ENCODE measurements at places on chromosomes 4 and X. TPM values are rescaled to one million over a fixed set of nuclear protein-coding genes. Genes with fewer than 3 reads are reported as not detected.

The PNMA6A gene
- 11.8 TPM for polyA plus RNA-seq

The ERCC6L gene
- polyA plus RNA-seq = 0.51 TPM

The MTM1 gene
- polyA plus RNA-seq = 9.8 TPM

The RS1 gene
- not detected for polyA plus RNA-seq

The MAGEA10 gene
- polyA plus RNA-seq = not detected

The PLXNB3 gene
- 5.7 TPM for polyA plus RNA-seq

The ADH4 gene
- polyA plus RNA-seq = 11.0 TPM

The SLC9B1 gene
- not detected for polyA plus RNA-seq

The TRPC5OS gene
- polyA plus RNA-seq = not detected

The C4orf51 gene
- polyA plus RNA-seq = not detected

The REST gene
- polyA plus RNA-seq = 62.7 TPM

The CXCL6 gene
- 4.4 TPM for polyA plus RNA-seq

DNA sequence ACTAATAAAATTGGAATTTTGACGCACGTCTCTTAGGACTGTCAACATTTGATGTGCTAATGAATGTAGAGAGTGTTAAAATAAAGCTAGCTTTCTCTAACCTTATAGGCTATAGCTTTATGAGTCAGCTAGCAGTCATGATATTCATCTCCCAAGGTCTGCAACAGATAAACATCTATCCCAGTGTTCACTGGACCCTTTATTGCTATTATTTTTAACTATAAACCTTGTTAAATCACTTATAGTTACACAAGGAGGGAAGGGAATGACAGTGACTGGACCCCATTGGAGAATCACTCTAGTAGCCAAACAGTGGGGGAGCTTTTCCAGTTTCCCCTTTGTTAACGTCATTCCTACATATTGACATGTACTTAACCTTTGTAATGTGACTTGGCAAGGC is 67.9 kb upstream of the SHISA3 start:
- no peak overlapping the region for H3K4me3 ChIP-seq
- no peak for DNase-seq
- H3K27ac ChIP-seq = no peak overlapping the region
- H3K4me1 ChIP-seq = no peaks in the 10 kb centered on the region

DNA sequence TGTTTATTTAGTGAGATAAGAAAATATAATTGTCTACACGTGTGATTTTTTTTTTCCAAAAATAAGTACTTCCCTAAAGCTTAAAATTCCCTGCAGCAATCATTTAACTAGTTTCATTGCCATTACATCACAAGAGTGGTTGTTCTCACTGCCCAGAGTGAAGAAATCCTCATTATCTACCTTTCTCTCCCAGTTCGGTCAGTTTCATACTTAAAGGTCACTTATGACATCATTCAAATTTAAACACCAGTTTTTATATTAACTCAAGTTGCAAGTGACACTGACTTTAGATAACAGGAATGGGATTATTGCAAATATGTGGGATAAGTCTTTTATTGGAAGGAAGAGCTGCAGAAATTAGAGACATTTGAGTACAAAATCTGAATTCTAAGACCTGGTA is 1699.8 kb upstream of the IGFBP7 start:
- H3K27me3 ChIP-seq = no peaks in the 10 kb centered on the region
- H3K4me1 ChIP-seq = peaks cover 8% of the 10 kb centered on the region
- H3K36me3 ChIP-seq = no peaks in the 10 kb centered on the region
- DNase-seq = peak; percentile 11
- no peak overlapping the region for H3K4me3 ChIP-seq

GRCh38 chr4:176499518-176499917 is 179.8 kb downstream of the SPCS3 start:
- H3K4me3 ChIP-seq = no peak overlapping the region
- H3K27ac ChIP-seq = no peak overlapping the region
- no peaks in the 10 kb centered on the region for H3K4me1 ChIP-seq

DNA sequence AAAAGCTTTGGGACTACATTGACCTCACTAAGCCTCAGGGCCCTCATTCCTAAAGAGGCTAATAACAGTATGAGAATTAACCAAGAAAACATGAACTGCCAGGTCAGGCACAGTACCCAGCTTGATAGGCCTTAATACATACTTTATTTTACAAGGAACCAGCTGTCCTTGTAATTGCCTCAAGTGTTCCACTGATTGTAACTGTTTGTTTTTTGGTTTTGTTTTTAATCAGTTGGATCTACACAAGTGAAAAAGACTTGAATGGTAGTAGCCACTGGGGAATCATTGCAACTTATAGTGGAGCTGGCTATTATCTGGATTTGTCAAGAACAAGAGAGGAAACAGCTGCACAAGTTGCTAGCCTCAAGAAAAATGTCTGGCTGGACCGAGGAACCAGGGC is 35.6 kb downstream of the PKD2 start:
- H3K27ac ChIP-seq = no peak overlapping the region
- peaks cover 5% of the 10 kb centered on the region for H3K36me3 ChIP-seq
- peaks cover 9% of the 10 kb centered on the region for H3K4me1 ChIP-seq
- DNase-seq = no peak

- no peaks in the 10 kb centered on the region for H3K27me3 ChIP-seq
- H3K4me1 ChIP-seq = no peaks in the 10 kb centered on the region
- DNase-seq = no peak
Measured at GRCh38 chrX:63739885-63740284, 45.1 kb downstream of the ARHGEF9 start.

DNA sequence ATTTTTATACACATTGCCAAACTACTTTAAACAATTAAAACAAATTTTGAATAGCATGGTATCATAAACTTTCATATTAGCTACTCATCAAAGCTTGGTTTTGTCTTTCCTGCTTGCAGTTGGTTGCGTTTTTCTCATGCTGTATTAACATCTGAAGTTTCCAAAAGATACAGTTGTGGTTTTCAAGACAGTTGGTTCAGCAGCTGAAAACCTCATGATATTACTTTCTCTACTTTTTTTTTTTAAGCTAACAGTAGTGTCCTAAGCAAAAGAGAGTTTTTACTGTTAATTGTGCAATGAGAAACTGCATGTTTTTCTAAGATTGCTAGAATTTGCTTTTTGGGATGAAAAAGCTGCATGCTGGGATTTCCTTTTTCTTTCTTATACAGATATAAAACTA is 15.2 kb downstream of the RUFY3 start:
- no peaks in the 10 kb centered on the region for H3K27me3 ChIP-seq
- H3K4me3 ChIP-seq = no peak overlapping the region
- DNase-seq = no peak
- peaks cover 6% of the 10 kb centered on the region for H3K4me1 ChIP-seq
- no peak overlapping the region for H3K27ac ChIP-seq

GRCh38 chrX:70088751-70089150 is 26.5 kb downstream of the OTUD6A start:
- no peak for DNase-seq
- peaks cover 3% of the 10 kb centered on the region for H3K4me1 ChIP-seq
- no peak overlapping the region for H3K4me3 ChIP-seq
- H3K36me3 ChIP-seq = no peaks in the 10 kb centered on the region
- H3K27ac ChIP-seq = no peak overlapping the region
- no peaks in the 10 kb centered on the region for H3K27me3 ChIP-seq

DNA sequence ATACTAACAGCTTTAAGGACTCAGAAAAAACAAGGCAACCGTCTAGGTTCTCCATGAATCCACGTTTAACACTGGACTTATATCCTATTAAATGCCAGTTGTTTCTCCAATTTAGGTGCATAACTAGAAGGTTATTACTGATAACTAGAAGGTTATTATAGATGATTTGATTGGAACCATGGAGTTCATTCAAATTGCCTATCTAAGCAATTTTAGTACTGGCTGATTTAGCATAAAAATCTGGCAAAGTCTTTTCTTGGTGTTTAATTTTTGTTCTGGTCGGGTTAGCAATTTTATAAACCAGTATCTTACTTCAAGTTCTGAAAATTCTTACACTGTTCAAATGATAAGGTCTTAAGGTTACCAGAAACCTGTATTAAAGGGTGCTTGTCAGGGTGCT is 672.8 kb upstream of the GNPDA2 start:
- H3K27me3 ChIP-seq = no peaks in the 10 kb centered on the region
- DNase-seq = no peak
- H3K4me3 ChIP-seq = no peak overlapping the region
- no peaks in the 10 kb centered on the region for H3K36me3 ChIP-seq

DNA sequence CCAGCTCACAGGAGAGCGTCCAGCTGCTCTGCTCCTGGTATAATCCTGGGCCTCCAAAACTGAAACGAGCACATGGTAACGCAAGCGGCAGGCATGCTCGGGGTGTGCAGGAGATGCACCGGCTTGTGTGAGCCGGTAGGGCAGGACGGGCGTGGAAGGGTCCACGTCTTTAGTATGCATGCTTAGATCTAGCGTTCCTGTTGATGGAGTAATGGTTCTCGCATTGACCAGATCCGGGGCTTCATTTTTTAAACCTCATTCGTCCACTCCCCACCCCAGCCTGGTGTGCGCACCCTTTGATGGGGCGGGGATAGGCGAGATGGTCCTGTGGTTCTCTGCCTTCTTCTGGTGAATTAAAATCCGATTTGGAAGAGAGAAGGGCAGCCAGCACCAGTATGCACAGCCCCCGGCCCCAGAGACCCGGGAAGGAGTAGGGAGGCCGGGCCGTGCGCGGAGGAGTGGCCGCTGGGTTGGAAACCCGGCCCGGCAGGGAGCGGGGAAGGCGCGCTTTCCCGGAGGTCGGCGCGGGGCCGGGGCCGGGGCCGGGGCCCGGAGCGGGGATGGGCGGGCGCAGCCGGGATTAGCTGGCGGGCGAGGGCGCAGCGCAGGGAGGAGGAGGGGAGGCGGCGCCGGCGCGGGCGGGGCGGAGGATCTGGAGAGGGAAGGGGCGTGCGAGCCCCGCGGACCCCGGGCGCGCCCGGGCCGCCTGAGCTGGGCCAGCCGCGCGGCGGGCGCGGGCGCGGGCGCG is 39.9 kb downstream of the FAM149A start:
- peak overlapping the region; percentile 78 for H3K4me3 ChIP-seq
- H3K27me3 ChIP-seq = peaks cover 4% of the 10 kb centered on the region
- DNase-seq = peak; percentile 80
- H3K4me1 ChIP-seq = peaks cover 12% of the 10 kb centered on the region

DNA sequence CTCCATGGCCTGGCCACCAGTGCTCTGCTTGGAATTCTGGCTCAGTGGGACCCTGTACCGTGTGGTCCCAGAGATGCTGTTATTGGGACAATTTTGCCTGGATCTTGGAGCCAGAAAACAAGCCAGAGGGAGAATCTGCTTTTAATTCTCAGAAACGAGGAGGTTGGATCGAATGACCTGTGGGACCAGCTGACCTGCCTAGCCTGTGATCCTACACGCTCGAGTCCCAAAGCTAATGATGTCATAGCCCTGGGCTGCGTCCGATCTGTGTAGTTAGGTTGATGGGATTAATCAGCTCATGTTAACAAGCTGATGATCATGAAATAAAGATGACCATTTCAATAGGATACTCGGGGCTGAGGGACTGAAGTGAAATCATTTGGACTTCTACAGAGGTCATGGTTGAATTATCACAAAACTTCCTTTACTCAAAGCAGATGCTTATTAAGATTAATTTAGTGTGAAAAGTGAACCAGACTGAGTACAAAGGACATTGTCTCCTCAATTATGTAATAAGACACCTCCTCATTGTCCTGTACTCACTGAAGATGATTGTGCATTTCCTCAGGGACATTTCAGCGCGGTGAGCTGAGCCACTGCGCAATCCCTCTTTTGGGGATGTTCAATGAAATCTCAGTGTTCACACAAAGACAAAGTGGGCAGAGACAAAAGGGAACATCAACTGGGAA is 51.9 kb upstream of the STX18 start:
- no peak for DNase-seq
- no peaks in the 10 kb centered on the region for H3K27me3 ChIP-seq
- no peaks in the 10 kb centered on the region for H3K36me3 ChIP-seq
- H3K27ac ChIP-seq = no peak overlapping the region
- no peaks in the 10 kb centered on the region for H3K4me1 ChIP-seq
- H3K4me3 ChIP-seq = no peak overlapping the region

DNA sequence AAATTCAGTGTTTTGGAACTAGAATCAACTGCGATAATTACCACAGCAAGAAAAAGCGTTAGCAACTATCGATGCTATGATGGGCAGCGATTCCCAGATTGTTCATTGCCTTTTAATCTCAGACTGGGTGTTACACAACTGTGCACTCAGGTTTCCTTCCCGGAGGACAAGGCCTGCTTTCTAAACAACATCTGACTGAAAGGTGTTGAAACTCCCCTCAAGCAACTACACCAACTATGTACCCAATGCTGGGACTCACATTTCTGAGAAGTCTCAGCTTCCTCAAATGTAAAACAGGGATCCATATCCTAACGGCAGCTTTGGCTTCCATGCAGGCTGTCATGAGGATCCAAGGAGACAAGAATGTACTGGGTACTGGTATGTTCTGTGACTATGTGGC is 8.2 kb downstream of the GABRE start:
- no peaks in the 10 kb centered on the region for H3K4me1 ChIP-seq
- no peaks in the 10 kb centered on the region for H3K36me3 ChIP-seq
- no peak overlapping the region for H3K27ac ChIP-seq
- no peaks in the 10 kb centered on the region for H3K27me3 ChIP-seq

DNA sequence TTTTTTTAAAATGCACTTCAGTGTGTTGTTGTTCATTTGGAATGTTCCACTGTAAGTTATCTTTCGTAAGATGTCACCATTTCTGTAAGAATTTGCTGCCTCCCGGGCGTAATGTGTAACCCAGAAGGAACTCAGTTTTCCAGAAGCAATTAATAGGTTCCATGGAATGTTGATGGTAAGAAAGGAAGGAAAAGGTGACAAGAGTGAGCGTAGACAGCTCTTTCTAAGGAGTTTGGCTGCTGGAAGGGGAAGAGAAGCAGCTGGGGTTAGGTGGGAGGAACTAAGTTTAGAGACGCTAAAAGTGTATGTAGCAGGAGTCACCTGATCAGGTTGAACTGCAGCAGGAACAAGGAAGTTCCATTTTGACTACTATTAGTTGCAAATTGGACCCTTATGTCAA is 35.9 kb downstream of the PNMA5 start:
- H3K27me3 ChIP-seq = no peaks in the 10 kb centered on the region
- H3K27ac ChIP-seq = peak overlapping the region; percentile 80
- H3K36me3 ChIP-seq = no peaks in the 10 kb centered on the region
- H3K4me3 ChIP-seq = no peak overlapping the region

- H3K4me1 ChIP-seq = no peaks in the 10 kb centered on the region
- no peaks in the 10 kb centered on the region for H3K36me3 ChIP-seq
- H3K27me3 ChIP-seq = no peaks in the 10 kb centered on the region
- H3K27ac ChIP-seq = no peak overlapping the region
Measured at GRCh38 chrX:41512394-41512793, 65.3 kb downstream of the NYX start.

DNA sequence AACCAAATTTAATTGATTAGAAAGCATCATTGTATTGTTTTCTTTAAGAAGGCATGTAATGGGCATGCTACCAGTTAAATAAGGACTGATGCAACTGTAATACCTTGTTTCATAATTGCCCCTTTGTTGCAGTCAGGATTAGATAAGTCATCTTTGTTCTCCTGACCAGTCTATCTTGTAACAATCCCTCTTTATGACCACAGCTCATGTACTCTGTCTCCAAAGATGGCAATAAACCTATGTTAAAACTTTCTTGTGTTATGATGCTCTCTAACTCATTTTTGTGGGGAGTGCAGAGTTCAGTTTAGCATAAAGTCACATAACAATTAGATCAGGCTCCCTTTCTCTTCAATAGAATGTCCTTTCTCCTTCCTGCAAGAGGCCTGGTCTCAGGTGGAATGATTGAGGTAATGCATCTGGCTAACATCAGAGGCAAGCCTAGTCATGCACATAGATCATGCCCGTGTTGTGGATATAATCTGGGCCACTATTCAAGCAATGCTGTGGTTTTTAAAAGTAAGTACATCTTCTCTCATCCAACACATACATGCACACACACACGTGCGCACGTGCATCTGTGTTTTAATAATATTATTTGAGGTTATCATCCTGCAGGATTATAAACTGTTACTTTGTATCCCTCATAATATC is 45.6 kb downstream of the TMEM154 start:
- H3K4me3 ChIP-seq = no peak overlapping the region
- H3K4me1 ChIP-seq = no peaks in the 10 kb centered on the region
- H3K36me3 ChIP-seq = no peaks in the 10 kb centered on the region
- H3K27ac ChIP-seq = no peak overlapping the region
